ENCODE measurements at places on chromosomes 11 and 22.

- no peak for DNase-seq
Observed at GRCh38 chr11:91435694-91436395, 788.8 kb upstream of the FAT3 start.

DNA sequence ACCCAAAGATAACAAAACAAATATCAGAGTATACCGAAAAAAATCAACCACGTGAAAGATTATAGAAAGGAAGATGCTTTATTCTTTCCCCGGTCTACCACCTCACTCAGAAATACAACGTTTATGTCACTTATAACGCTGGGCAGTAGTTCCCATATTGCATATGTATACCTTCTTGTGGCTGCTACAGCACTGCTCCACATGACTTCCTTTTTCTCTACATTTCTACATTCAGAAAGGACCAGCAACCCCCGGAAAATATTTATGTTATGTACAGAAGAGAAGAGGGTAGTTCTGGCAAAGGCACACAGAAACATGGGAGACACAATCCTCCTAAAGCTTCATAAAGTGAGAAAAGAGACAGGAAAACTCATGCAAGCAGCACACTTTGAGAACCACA, 56.8 kb downstream of the MTMR2 start:
- DNase-seq: no peak

- no peak for DNase-seq
Observed at GRCh38 chr11:1330473-1330872, 21.0 kb upstream of the TOLLIP start.

DNA sequence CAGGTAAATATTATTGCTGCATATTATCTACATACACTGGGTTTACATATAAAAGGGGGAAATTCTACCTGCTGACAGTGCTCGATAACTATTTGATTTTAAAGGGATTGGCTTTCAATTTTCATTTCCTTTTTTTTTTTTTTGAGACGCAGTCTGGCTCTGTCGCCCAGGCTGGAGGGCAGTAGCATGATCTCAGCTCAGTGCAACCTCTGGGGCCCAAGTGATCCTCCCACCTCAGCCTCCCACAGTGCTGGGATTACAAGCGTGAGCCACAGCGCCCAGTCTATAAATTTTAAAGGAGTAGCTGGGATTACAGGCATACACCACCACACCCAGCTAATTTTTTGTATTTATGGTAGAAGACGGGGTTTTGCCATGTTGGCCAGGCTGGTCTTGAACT, 3.2 kb upstream of the PCF11 start:
- no peak for DNase-seq

DNA sequence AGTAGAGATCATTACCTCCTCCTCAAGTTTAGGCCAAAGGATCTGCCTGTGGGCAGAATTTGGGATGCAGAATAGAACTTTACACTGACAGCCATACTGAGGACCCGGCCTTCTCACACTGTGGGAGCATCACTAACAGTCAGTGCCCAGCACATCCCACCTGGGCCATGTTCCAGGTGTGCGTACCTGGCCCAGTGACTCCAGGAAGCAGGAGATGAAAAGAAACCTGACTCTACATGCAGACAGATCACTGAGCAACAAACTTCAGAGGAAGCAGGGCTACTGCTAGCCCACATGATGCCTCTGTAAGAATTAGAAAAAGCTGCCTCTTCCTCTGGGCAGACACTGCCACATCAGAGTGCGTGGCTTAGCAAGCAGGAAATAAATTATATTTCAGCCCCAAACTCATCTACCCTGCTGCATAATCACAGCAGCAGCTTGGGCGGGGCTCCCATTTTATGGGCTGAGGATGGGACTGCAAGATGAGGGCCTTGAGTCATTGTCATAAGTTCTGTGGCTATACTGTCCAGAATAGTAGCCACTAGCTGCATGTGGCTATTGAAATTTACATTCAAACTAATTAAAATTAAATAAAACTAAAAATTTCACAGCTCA, 6.0 kb upstream of the LMO2 start:
- no peak for DNase-seq

DNA sequence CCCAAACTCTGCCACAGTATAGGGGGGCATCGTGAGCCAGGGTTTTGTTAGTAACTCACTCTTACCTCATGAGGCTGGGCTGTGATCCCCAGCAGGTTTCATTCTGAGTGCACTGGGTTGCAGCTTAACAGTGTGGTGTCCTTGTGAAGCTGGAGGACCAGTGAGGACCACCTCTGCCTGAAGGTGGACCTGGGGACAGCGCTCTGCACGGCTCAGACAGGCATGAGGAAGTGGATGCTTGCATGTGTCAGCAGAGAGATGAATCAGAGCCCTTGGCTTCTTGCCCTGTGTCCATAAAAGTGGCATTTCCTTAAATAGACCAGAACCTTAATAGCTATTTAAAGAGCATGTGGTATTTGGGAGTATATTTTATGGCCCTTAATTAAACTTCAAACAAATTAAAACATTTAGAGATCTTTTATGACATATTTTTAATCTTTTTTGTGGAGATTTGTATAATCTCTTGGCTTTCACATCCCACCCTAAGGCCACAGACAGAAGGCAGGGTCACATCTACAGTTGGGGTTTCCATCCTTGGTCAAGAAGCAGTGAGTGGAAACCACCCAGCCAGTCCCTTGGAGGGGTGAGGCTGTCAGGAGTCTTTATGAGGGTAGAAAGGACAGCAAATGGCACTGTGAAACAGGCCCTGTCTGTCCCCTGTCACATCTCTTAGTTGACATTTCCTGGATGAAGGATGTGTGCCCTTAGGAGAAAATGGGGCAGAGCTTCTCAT, 24.8 kb upstream of the ADORA2A start:
- no peak for DNase-seq

GRCh38 chr11:79081471-79082031, 359.3 kb downstream of the TENM4 start:
- no peak for DNase-seq

DNA sequence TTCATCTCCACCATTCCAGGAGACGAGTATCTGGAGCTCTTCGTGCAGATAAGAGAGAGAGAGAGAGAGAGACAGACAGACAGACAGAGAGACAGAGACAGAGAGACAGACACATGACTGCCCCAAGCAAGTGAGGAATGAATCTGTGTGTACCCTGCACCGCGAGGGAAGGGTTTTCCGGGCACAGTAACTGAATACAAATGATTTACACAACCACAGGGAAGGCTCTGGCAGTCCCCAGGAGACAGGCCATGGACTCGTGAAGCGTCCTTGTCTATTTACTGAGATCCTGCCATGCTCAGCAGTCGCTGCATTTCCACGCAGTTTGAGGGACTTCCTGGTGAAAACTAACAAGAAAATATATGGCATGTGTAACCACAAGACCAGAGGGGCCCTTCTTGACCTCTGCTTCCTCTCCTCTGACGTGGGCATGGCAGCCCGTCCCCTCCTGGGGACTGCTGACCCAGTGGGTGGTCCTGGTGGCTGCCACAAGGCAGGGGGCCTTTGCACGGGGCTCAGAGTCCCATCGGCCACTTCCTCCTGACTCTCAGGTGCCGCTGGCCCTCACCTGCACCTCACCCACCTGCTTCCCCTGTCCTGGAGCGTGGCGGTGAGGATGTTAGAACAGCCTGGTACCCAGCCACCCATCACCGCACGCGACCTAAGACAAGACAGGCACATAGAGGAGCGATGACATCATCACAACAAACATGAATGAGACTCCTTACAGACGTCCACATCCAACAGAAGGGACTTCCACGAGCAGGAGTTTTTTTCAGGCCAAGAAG, 75.9 kb downstream of the PHF21B start:
- DNase-seq: no peak

- DNase-seq: peak; percentile 69
Observed at GRCh38 chr11:10293423-10294289, at the start of gene SBF2. Gene SBF2 (minus strand): TSS chr11:10294219. CDS start chr11:10294069, 150 bp downstream.

- no peak for DNase-seq
Observed at GRCh38 chr11:110473706-110474105, 44.0 kb downstream of the FDX1 start.

GRCh38 chr11:119650251-119650650, 78.7 kb downstream of the NECTIN1 start:
- DNase-seq: no peak

GRCh38 chr22:20040327-20041200, 19.7 kb downstream of the TANGO2 start:
- no peak for DNase-seq

GRCh38 chr22:22593964-22594656, 35.0 kb upstream of the PRAME start:
- DNase-seq: peak; percentile 19

DNA sequence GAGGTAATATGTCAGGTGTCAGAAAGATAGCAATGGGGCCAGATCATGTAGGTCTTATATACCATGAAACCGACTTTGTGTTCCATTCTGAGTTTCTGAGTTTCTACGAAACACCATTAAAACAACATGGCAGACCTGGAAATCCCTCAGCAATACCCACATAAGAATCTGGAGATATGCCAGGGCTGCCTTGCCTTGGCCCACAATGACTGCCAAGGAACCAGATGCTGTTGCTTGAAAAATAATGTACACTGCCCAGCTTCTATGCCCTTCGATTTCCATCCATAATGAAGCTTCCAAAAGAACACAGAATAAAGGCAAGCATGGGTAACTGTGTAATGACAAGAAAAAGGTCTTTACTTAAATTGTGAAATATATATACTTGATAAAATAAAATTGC, 277.4 kb downstream of the SOX6 start:
- no peak for DNase-seq

GRCh38 chr22:49328118-49328475, 499.6 kb downstream of the BRD1 start:
- no peak for DNase-seq

GRCh38 chr11:2197771-2198520, 26.3 kb upstream of the TH start:
- DNase-seq: no peak

DNA sequence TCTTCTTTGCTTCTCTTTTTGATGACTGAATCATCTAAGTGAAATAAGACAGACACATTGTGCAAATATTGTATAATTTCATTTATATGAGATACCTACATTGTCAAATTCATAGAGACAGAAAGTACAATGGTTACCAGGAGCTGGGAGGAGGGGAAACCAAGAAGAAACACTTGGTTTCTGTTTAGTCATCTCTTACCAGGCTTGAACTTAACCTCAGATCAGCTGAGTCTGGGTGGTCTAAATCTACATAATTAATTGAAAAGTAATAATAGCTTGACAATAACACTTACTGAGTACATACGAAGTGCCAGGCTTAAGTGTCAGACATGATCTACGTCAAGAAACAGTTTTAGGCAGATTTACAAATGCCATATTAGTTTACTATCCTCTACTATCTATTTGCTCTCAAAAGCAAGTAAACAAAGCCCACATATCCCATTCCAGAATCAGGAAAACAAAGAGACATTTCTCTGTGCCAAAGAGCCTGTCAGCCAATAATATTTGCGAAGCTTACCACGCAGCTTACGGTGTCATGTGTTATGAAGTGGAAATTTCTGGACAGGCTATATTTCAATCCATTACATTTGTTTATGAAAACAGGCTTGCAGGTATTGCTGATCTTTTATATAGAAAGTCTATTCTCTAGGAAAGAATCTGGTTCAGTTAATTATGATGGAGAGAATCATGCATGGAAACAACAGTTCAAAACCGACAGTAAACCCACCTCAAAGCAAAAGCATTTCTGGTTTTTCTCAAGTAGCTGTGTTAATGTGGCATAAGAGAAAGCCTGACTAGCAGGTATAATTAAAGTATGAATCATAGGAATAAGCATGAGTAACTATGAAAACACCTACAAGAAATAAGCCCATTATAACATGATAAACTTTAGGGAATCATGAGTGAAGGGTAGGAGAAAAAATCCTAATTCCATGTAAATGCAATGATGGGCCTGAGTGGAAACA, 2.7 kb upstream of the ARHGAP42 start:
- DNase-seq: no peak

GRCh38 chr11:101428918-101429317, 154.9 kb downstream of the TRPC6 start:
- DNase-seq: no peak

- no peak for DNase-seq
Observed at GRCh38 chr22:17132112-17132511, 11.0 kb upstream of the TMEM121B start.

DNA sequence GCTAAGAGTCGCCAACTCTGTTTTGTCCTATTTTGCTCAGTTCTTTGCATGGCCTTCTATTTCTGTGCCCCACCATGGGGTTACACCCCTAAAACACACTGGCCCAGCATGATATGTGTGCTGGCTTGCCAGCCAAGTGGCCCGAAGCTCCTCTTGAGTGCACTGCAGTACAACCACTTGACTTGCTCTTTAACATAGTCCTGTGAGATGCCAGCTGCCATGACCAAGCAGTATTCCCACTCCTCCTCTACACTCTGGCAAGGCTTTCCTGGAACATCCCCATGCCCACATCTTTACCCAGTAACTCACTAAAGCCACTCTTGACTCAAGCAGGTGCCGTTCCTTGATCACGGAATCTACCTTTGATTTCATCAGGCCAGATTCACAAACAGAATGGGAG, 102.9 kb upstream of the GAL start:
- DNase-seq: no peak

GRCh38 chr11:101907815-101908214, 7.0 kb upstream of the CEP126 start:
- DNase-seq: no peak

DNA sequence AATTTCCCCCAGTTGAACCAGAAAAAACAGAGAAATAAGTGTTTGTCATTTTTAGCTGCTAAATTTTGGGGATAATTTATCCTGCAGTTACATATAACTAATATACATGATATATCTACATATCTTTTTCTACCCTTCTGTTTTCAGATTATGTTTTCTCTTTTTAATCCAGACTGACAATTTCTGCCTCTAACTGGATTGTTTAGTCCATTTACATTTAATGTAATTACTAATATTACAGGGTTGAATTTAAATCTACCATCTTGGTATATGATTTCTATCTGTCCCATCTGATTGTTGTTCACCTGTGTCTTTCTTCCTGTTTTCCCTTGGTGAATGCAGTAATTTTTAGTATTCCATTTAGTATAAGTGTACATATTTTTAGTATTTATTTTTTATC, 5.7 kb downstream of the NNMT start:
- no peak for DNase-seq

- no peak for DNase-seq
Observed at GRCh38 chr22:29871684-29872083, 11.3 kb upstream of the MTMR3 start.

DNA sequence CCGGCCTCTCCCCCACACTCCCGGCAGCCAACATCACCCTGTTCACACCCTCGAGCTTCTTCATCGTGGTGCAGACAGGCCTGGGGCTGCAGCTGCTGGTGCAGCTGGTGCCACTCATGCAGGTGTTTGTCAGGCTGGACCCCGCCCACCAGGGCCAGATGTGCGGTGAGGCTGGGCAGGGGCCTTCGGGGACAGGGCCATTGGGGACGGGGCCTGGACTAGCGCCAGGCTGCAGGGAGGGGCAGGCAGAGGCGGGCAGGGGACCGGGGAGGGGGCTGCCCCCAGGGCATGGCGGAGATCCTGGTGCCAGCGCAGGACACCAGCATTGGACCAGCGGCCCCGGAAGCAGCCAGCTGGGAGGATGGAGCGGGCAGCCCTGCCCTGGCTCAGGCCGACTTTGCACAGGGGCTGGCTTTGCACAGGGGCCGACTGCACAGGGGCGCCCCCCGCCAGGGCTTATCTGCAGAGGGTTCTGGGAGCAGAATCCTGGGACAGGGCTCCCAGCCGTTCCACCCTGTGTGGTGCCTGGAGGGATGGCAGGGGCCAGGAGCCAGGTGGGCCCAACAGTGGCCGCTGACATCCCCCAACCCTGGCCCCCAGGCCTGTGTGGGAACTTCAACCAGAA, 8.6 kb downstream of the MUC5B start:
- DNase-seq: no peak

Measured in CD4-positive, alpha-beta T cell (primary cell).